GM23338 (cell line): ENCODE measurements at places on chromosomes 6 and 20. TPM values are rescaled to one million over a fixed set of nuclear protein-coding genes. Genes with fewer than 3 reads are reported as not detected.

- H3K27me3 ChIP-seq = no peaks in the 10 kb centered on the region
- no peak for DNase-seq
- no peaks in the 10 kb centered on the region for H3K4me1 ChIP-seq
- no peaks in the 10 kb centered on the region for H3K36me3 ChIP-seq
- no peak overlapping the region for H3K27ac ChIP-seq
Observed at GRCh38 chr6:169183233-169183632, 70.4 kb downstream of the THBS2 start.

GRCh38 chr6:129370268-129370916 is 339.6 kb downstream of the ARHGAP18 start:
- H3K27ac ChIP-seq = no peak overlapping the region
- H3K4me1 ChIP-seq = no peaks in the 10 kb centered on the region; the same call in 1 of the 2 replicates
- no peaks in the 10 kb centered on the region for H3K36me3 ChIP-seq
- no peak overlapping the region for H3K4me3 ChIP-seq
- peak; percentile 71 for DNase-seq

The IMPG1 gene
- not detected in 2 replicates for total RNA-seq

The ABHD12 gene
- total RNA-seq = 57.8 and 63.8 TPM in 2 replicates

DNA sequence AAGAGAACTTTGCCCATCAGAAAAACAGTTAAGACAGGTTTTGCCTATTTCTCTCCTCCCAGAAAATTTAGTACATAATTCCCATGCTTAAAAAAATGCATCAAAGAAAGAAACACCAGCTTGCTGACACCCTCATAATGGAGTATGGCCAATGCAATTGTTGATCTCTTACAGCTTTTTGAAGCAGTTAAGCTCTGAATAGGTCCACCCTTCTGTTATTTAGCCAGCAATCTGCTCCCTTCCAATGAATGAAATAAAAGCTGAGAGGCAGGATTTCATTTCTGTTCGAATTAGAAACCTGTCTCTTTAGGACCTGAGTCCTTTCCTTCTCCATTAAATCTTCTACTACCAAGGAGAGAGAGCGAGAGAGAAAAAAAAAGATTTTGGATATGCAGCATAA is 288.7 kb downstream of the RNF144B start:
- H3K36me3 ChIP-seq = no peaks in the 10 kb centered on the region
- no peak overlapping the region for H3K4me3 ChIP-seq
- no peaks in the 10 kb centered on the region for H3K4me1 ChIP-seq
- no peak for DNase-seq
- no peaks in the 10 kb centered on the region for H3K27me3 ChIP-seq

DNA sequence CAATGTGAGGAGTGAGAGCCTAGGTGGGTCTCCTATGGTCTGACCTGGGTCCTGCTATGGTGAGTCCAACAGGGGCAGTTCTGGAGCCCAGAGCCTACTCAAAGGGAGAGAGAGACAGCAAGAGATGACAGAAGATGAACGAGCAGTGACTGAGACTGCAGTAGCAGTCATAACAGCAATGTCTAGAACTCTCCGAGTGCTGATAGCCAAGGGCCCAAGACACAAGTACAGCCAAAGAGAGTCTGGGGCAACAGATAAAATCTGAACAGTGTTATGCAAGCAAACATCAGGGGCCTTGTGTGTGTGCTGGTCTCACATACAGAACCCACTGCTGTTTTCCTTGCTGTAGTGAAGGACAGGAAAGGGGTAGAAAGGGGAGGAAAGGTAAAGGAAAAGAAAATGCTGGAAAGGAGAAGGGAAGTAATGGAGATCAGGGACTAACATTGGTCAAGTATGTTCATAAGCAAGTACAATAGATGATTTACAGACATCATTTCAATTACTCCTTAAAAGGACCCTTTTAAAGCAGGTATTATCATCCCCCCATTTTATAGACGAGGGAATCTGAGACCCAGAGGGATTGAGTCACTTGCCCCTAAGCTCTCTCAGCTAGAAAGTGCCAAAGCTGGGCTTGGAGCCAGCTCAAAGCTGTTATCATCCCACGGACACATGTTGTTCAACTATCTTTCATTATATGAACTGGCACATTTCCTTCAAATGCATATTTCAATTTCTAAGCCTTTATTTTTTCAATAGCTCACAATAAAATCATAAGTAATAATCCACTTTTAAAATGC is 182.3 kb upstream of the RAB32 start:
- H3K36me3 ChIP-seq = no peaks in the 10 kb centered on the region
- peaks cover 15% of the 10 kb centered on the region for H3K4me1 ChIP-seq
- no peak overlapping the region for H3K27ac ChIP-seq
- no peak for DNase-seq

DNA sequence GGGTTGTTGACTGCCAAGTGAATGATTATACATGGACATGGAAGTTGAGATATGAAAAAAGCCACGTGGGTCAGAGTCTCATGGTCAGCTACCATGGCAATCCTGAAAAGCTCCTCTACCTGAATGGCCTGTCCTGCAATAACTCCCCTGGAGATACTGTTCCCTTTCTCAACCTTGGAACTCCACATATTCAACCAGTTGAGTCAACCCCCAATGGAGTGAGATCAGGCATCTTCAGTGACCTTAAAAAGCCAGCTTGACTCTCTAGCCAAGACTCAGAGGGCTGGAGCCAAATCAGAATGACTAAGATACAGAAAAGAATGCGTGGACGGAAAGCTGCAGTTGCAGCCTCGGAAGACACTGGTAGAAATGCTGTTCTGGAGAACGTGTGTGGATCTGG is 341.3 kb downstream of the FOXA2 start:
- no peaks in the 10 kb centered on the region for H3K27me3 ChIP-seq
- no peak overlapping the region for H3K4me3 ChIP-seq
- H3K4me1 ChIP-seq = no peaks in the 10 kb centered on the region
- H3K27ac ChIP-seq = no peak overlapping the region
- DNase-seq = no peak

GRCh38 chr6:142841915-142842314 is 103.1 kb downstream of the HIVEP2 start:
- H3K27me3 ChIP-seq = no peaks in the 10 kb centered on the region
- H3K4me3 ChIP-seq = no peak overlapping the region
- no peaks in the 10 kb centered on the region for H3K36me3 ChIP-seq
- H3K4me1 ChIP-seq = peaks cover 54% of the 10 kb centered on the region
- DNase-seq = peak; percentile 52

The SUMO4 gene
- 0.74 and 1.9 TPM in 2 replicates for total RNA-seq
